SHP77 treated with DMSO at 0.1 percent for 48 hours (cell line): ENCODE measurements at places on chromosomes 16 and 17.

DNA sequence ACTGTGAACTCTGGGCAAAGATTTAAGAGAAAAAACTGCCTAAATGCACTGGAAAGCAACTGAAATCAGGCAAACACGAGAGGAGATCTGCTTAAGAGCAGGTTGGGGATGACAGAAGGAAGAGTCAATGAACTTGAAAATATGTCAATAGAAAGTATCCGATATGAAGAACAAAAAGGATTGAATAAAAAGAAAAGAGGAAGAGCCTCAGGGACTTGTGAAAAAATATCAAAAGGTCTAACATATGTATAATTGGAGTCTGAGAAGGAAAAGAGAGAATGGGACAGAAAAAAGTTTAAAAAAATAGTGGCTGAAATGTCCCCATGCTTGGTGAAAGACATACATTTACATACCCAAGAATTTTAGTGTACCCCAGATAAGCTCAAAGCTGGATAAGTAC is 195.5 kb downstream of the COPRS start:
- DNase-seq = no peak

DNA sequence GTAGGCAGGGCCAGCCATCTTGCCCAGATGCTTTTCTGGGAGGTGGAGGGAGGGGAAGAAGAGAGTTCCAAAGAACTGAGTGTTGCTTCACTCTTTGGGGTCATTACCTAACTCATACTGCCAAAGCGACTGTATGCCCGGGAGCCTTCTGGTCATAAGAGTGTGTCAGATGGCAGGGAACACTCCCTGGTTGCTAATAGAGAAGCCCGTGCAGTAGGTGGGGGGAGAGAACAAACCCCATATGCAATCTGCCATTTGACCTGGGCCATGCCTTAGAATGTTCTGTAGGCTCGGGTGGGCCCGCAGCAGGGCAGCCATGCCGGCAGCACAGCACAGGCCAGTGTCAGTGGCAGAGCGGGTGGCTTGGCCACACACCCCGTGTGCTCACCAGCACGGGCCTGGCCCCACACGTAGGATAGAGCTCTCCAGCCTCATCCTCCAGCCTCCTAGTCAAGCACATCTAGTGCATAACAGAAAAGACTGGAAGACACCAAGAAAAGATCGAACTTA is 120.5 kb downstream of the SOCS1 start:
- no peak for DNase-seq

DNA sequence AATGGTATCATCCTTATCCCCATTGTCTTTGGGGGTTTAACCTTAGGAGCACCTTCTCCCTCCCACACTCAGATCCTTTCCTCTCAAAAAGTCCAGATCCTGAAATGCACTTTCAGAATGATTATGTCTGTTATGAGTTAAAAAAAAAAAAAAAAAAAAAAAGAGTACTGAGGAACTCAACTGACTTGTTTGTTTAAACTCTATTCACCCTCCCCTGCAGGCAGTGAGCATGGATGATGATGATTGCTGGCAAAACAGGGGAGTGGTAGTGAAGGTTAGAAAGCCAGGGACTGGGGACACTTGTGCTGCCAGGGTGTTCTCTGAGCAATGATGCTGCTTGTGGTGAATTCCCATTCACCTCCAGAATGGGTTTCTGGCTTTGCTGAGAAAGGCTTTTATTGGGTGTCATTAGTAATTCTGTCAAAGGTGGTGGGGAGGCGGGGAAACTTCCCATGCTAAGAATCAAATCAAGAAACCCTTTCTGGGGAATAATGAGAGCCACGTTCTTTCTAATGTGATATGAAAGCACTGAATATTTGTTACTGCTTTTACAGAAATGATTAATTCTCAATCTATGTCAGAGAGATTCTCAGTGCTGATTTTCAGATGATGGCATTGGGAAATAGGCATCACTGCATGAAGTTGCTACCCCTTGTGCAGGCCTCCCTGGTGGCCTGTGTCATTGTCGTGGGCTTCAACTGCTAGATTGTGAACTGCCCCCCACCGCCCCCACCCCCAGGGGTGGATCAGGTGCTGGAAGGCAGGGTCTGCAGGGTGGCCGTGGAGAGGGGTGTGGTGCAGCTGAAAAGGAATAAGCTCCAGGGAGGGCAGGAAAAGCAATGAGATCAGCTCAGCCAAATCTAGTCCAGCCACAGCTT is 14.1 kb downstream of the CCL4 start:
- no peak for DNase-seq

DNA sequence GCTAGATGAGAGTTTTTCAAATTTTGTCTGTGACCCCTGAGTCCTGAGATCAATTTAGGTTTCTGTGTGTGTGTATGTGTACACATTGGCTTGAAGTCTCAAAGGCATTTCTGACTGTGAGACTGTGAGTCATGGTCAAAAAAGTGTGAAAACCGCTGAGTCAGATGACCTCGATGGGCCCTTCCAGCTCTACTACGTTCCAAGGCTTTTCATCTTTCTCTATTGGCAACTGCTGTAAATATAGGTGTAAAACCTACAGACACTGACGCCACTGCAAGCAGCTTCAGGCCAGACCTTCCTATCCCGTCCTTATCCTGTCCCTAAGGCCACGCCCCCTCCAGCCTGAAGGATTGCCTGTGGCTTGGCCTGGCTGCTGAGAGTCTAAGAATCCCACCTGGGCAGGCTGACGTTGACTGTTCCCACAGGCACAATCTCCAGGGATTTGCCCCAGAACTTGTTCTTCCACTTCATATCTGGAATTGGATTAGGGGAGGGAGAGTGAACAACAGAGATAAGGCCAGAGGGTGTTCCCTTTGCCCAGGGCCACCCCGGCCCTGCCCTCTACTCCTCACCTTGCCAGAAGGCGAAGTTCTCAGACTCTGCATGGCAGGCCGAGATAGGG is 11.3 kb downstream of the OSBPL7 start:
- no peak for DNase-seq

DNA sequence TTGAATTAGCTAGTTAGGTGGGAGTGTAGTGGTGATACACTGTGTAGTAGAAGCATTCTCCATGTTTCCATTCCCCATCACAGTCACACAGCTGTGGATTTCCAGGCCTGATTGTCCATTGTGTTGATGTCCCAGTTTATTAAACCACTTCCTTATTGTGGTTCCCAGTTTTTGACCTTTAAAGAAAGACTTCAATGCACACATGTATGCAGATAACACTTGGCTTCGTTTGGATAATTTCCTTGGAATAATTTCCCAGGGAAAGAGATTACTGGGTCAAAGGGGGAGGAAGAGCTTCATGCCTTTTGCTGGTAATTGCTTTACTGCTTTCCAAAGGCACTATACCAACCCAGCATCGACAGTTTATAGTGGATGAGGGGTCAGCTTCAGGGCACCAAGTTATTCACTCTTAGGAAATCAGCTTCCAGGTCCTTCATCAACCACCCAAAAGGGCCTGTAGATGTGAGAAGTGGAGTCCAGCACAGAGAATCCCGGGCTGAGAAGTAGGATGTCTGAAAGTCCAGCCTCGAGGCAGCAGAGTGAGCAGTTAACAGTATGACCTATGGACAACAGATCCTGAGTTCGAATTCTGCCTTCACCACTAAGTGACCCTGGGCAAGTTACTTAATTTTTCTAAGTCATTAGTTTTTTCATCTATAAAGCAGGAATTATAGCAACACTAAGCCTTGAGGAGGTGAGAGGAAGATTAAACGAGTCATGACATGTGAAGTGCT is 31.3 kb upstream of the TNS4 start:
- no peak for DNase-seq
